ENCODE measurements at places on chromosomes 3 and 15.

DNA sequence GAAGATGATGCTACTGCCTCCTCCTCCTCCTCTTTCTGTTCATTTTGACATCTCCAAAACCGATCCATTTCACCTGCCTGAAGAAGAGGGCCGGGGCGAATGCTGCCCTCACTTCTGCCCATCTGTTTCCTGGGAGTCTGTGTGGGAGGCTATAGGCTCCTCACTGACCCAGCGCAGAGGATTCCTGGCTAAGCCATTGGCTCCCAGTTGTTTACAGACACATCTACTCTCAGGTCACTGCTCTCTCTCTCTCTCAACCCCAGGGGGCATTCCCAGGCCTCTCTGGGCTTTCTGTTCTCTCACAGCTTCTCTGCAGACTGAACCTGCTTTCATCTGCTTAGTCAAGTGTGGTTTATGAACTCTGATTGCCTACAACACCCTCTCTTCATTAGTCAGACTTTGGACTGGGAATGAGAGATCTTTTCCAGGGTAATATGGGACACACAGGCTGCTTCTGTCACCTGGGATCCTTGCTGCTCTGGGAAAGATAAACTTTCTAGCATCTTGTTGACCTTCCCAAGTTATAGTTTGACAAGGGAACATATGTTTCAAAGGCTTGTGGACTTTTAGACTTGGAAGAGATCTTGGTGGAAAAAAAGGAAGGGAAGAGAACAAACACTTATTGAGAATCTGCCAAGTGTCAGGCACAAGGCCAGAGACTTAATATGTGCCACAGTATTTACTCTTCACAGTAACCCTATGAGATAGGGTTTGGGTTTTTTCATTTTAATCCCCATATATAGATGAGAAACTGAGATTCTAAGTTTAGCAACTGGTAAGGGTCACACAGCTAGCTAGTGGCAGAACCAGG, 30.2 kb upstream of the USP3 start:
- peak; percentile 46 for DNase-seq

GRCh38 chr15:62047282-62047827, 12.9 kb downstream of the VPS13C start:
- DNase-seq, result no peak

GRCh38 chr3:196557236-196557635, 11.1 kb downstream of the WDR53 start:
- no peak for DNase-seq

GRCh38 chr15:51155891-51156290, 61.2 kb upstream of the TNFAIP8L3 start:
- no peak for DNase-seq

DNA sequence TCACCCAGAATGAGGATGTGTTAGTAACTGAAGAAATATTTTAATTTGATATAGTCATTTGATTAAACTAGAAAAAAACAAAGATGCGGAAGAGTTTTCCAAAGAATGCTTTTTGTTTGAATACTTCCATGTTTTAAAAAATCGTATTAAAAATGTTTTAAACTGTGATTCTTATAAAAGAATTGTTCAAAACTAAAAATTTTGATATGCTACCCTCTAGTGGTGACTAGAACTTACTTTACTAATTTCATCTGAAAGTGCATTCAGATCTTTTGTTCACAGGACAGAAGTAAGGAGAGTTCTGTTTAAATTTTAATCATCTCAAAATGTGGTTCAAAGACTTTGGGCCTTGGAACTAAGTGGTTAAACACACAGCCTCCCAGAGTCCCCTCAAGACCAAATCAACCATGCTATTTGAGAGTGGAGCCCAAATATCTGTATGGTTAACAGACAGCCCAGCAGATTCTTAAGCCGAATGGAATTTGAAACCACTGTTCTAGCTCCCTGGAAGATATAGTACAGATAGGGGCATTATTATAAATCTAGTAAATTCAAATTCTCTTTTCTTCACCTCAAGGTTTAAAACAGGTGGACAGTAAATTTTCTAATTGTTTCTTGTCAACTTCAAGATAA, 45.2 kb upstream of the SYNPR start:
- DNase-seq, result no peak
